Inflammatory macrophage treated with lipopolysaccharide for 4 hours (primary cell): ENCODE measurements at places on chromosomes 2 and 18.

- DNase-seq, result no peak
These were observed 57.7 kb downstream of the PELI1 start for GRCh38 chr2:64086347-64087082.

DNA sequence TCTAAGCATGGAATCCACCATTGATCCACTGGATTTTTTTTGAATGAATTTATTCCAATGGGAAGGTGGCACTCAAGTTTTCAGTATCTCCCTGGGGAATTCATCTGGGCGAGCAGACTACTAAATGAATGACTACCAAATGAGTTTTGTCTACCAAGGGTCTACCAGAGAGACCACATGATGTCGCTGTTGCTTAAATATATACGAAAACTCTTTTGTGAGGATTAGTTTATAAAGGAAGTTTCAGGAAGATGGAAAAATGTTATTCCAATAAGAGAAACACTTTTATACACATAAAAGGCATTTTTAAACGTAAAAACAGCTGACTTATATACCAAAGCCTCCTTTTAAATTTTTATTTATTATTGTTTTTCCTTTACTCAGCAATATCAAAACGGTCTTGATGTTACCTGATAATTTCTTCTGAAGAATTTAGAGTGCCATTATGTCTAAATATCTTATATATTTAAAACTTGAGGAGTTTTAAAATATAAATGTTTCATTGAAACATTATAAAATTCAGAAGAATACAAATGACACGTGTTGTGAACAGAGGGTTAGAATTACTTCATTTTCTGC is 139.7 kb downstream of the HRH4 start:
- DNase-seq, result peak; percentile 37

- DNase-seq, result no peak
These were observed 252.4 kb upstream of the GULP1 start for GRCh38 chr2:188039307-188039706.

DNA sequence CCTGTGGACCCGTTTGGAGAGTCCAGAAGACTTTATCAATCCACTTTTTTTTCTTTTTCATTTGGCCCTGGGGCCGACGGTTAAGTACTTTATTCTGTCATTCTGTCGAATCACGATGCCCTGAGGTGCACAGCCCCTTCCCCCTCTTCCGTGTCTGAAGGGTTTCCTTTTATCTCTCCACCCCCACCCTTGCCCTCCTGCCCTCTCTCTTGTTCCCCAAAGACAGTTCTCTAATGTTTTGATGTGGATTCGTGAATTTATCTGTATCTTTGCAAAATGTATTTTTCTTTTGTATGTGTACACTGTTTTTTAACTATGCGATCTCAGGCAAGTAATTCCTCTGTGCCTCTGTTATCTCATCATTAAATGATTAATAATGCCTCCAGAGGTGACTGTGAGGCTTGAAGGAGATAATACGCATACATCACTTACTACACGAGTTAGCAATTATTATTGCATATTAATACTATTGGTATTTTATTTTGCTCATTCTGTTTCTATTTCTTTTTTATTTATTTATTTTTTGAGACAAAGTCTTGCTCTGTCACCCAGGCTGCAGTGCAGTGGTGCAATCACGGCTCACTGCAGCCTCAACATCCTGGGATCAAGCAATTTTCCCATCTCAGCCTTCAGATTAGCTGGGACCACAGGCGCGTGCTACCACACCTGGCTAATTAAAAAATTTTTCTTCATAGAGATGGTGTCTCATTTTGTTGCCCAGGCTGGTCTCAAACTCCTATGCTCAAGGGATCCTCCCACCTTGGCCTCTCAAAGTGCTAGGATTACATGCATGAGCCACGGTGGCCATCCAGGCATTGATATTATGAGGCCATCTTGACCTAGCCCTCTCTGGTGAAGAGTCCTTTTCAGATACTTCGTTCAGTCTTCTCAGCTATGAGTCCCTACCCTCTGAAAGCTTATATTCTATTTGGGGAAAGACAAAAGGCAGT is 1.4 kb upstream of the CASP8 start:
- peak; percentile 33 for DNase-seq

- DNase-seq, result no peak
These were observed 127.6 kb upstream of the LINC00305 start for GRCh38 chr18:64276311-64277090.

- DNase-seq, result no peak
These were observed 226.1 kb downstream of the LDLRAD4 start for GRCh38 chr18:13444430-13445240.

- DNase-seq, result peak; percentile 49
These were observed 67.2 kb downstream of the SPRED2 start for GRCh38 chr2:65364986-65365733.

DNA sequence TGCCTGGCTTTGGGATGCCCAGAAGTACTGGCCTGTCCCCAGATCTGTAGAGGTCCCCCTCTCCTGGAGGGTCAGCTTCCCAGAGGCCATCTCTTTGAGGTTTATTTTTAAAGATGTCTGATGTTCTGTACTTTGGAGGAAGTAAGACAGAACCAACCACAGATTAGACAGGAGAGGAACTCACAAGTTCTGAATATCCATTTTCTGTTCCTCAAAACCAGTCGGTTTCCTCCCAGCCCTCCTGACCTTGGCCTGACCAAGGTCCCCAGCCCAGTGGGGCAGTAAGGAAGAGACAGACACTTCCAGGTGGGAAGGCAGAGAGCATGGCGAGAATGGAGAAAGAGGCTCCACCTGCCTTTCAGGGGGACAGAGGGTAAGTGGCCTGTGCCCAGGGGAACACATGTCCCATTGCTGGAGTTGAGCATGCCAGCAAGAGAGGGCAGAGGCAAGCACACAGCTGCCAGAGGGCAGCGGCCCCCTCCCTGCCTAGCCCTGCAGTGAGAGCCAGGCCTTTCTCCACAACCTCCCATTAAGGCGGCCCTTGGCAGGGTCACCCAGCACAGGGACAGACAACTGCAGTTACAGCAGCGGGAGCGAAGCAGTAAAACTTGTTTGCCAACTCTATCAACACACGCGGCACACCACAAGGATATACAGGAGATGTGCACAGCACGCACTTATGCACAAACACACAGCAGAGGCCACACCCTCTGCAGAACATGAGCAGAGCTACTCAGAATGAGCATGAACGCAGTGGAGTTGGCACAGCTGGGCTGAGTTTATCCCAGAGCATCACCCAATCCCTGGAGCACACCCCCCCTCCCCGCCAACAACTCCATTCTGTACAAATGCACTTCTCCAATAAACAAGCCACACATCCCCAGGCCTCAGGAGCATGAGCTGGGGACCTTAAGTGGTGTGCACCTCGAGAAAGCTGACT is 18.5 kb upstream of the SEMA4C start:
- peak; percentile 76 for DNase-seq
